ENCODE measurements at places on chromosomes 1 and 21. TPM values are rescaled to one million over a fixed set of nuclear protein-coding genes. Genes with fewer than 3 reads are reported as not detected.
A peak's percentile ranks its signal among the peaks of the same experiment; 100 is the strongest.

DNA sequence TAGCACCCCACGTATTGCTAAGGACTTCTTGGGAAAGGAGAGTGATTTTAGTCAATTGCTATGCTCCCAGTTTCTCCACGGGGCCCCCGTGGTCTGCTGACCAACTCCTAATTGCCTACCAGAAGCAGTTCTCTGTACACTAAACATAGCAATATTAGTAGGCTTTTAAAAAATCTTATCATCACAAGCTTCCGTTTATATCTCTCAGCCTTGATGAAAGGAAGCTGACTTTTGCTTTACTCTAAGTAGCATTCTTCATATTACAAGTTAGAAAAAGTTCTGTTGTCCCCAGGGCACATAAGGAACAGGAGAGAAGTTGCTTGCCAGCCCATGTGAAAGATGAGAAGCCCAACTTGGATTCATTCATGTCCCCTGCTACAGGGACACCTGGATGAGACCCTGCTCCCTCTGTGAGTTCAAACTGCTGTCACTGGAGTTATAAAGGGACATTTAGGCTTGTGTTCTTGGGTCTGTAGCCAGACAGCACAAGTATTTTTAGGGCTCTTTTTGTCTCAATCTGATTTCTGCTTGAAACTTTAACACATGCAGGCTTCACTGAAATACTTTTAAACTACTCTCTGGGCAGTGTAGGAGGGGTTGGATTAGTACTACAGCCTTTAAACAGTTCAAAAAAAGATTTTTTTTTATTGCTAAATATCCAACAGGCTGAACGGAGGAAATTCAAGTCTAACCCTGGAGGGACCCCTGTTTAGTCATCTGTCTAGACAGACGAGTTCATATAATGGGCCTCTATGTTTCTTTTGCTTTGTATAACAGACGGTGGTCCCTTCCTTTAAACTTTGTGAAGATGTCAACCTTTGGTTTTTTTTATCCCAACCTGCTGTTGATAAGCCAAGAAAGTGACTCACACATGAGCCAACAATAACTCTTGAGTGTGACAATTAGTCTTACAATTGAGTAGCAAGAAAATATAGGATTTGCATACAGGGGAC is 29.5 kb downstream of the TGFB2 start:
- no peak overlapping the region for H3K4me3 ChIP-seq
- H3K27ac ChIP-seq, result no peak overlapping the region
- H3K4me1 ChIP-seq, result no peaks in the 10 kb centered on the region
- H3K27me3 ChIP-seq, result no peaks in the 10 kb centered on the region
- H3K36me3 ChIP-seq, result no peaks in the 10 kb centered on the region
- DNase-seq, result no peak

DNA sequence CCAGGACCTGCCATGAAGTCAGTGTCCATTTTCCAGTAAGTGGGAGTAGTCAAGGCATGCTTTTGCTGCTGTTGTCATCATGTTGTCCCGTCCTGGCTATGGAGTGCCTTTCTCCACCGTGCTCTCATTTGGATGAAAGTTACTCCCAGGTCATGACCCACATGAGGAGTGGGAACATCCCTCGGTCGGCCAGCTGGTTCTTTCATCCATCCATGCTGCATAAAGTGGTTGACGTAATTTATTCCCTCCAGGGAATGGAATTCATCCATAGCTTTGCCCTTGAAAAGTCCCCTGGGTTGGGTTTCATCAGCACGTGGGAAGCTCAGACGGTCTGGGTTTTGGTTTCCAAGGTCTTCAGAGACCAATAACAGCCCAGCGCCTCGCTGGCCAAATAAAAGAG is 11.6 kb downstream of the PLA2G2A start:
- no peaks in the 10 kb centered on the region for H3K4me1 ChIP-seq
- no peaks in the 10 kb centered on the region for H3K36me3 ChIP-seq
- H3K27ac ChIP-seq, result no peak overlapping the region
- DNase-seq, result no peak
- no peak overlapping the region for H3K4me3 ChIP-seq

The SLFNL1 gene
- total RNA-seq, result 0.19 TPM

The TSPEAR gene
- not detected for total RNA-seq

- no peaks in the 10 kb centered on the region for H3K36me3 ChIP-seq
- H3K27ac ChIP-seq, result no peak overlapping the region
- no peak for DNase-seq
- H3K4me1 ChIP-seq, result no peaks in the 10 kb centered on the region
Observed at GRCh38 chr1:48948562-48948961, 171.9 kb upstream of the BEND5 start.

- H3K4me1 ChIP-seq, result peaks cover 15% of the 10 kb centered on the region
- H3K36me3 ChIP-seq, result no peaks in the 10 kb centered on the region
- no peak for DNase-seq
Observed at GRCh38 chr1:62954758-62955157, 170.8 kb downstream of the ATG4C start.

The SGIP1 gene
- 6.6 TPM for total RNA-seq

DNA sequence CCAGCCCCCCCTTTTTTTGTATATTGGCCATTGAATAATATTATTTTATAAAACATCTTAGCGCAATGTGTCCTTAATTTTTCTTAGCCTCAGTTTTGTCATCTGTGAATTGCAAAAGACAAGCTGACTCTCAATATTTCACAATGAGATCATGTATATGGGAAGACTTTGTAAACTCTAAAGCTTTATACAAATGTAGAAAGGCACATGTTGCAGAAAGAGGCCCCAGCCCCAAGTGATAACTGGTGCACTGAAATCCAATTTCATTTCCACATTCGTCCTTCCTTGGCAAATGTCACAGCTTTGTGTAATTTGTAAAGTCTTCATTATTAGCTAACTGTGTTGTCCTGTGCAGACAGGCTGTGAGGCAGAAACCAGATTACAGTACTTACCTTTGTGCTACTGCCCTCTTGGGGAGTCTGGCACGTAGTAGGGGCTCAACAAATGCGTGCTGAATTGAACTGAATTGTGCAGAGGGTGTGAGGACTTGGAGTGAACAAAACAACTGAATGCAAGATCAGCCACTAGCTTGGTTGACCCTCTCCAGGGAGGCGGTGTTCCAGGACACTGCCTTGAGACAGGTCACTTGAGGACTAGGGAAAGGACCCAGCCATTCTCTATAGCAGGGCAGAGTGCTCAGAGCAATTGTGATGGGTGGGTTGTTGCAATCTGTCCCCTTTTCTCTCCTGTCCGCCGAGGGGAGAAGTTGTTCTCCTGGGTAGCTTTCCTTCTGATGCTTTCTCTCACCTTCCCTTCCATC is 74.6 kb downstream of the LMO4 start:
- no peaks in the 10 kb centered on the region for H3K27me3 ChIP-seq
- H3K36me3 ChIP-seq, result no peaks in the 10 kb centered on the region
- H3K27ac ChIP-seq, result no peak overlapping the region
- DNase-seq, result no peak
- H3K4me3 ChIP-seq, result no peak overlapping the region
- peaks cover 8% of the 10 kb centered on the region for H3K4me1 ChIP-seq

The HES4 gene
- 35.7 TPM for total RNA-seq

DNA sequence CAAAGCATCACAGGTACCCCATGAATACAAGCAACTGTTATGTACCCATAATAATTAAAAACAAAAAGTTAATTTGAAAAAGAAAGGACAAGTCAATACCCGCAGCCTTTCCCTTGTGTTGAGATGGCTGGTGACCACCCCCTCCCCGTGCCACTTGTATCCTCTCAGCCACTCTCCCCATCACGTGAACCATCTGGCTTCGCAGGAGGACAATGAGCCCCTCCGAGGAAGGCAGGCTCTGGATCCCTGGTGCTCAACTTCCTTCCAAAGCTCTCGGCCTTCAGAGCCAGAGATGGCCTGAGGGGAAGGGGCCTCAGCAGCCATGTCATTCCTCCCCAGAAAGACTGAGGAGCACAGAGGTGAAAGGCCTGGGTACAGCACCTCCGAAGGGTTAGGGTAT is 120.4 kb upstream of the RAB4A start:
- no peak overlapping the region for H3K27ac ChIP-seq
- no peaks in the 10 kb centered on the region for H3K27me3 ChIP-seq
- DNase-seq, result peak; percentile 8
- no peaks in the 10 kb centered on the region for H3K36me3 ChIP-seq

DNA sequence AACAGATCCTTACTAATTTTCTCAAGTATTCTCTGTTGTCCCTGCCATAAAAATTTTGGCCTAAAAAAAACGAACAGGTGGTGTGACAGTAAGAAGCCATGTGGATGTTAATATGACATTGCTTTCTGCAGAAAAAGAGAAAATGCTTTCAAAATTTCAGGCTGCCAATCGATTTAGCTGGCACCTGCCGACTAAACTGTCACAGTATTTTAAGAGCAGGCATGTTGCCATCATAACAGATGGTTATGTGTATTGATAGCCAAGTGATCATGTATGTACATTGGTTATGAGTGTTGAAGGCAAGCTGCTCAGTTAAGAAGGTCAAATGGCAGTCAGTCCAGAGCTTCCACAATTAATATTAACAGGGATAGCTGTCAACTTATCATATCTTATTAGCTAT is 1017.0 kb downstream of the MRPL39 start:
- no peak overlapping the region for H3K27ac ChIP-seq
- no peaks in the 10 kb centered on the region for H3K4me1 ChIP-seq
- no peak for DNase-seq
- H3K27me3 ChIP-seq, result no peaks in the 10 kb centered on the region
- no peak overlapping the region for H3K4me3 ChIP-seq

GRCh38 chr1:31955917-31956736 is 18.0 kb upstream of the PTP4A2 start:
- peak; percentile 50 for DNase-seq
- no peaks in the 10 kb centered on the region for H3K36me3 ChIP-seq
- H3K27ac ChIP-seq, result no peak overlapping the region
- H3K27me3 ChIP-seq, result no peaks in the 10 kb centered on the region
- peaks cover 22% of the 10 kb centered on the region for H3K4me1 ChIP-seq

DNA sequence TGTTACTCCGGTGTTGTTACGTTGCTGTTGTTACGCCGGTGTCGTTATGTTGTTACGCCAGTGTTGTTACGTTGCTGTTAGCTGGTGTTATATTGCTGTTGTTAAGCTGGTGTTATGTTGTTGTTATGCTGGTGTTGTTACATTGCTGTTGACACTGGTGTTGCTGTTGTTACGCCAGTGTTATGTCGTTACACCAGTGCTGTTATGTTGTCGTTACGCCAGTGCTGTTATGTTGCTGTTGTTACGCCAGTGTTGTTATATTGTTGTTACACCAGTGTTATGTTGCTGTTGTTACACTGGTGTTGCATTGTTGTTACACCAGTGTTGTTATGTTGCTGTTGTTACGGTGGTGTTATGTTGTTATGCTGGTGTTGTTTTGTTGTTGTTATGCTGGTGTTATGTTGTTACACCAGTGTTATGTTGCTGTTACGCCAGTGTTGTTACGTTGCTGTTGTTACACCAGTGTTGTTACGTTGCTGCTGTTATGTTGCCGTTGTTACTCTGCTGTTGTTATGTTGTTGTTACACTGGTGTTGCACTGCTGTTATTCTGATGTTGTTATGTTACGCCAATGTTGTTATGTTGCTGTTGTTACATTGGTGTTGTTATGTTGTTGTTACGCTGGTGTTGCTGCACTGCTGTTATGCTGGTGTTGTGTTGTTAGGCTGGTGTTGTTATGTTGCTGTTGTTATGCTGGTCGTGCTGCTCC is 25.6 kb downstream of the H6PD start:
- DNase-seq, result no peak
- H3K27ac ChIP-seq, result no peak overlapping the region
- H3K4me1 ChIP-seq, result peaks cover 9% of the 10 kb centered on the region

DNA sequence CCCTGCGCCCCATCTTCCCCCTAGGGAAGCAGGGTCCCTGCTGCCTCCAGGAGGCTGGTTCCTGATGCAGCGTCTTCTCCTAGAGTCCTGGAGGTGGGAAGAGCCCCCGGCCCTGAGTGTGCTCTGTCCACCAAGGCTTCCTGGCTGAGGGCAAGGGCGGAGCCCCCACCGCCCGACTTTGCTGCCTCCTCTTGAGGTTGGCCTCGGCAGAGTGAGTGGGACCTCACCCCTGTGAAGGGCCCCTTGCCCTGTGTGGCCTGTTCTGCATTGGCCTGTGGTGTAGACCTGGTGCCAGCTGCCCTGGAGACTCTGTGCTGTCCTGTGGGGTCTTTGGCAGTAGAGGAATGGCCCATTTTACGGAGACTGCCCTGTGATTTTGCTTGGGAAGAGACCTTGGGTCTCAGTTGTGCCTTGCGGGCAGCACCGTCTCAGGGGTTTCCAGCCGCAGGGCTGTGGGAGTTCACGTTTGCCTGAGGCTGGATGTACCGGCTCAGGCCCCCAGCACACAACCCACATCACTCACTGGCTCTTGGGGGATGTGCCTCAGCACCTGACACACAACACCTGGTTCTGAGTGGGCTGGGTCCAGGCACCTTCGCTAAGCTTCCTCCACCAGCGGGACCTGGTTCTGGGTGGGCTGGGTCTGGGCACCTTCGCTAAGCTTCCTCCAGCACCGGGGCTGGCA is 73.6 kb downstream of the SKI start:
- no peaks in the 10 kb centered on the region for H3K36me3 ChIP-seq
- peaks cover 3% of the 10 kb centered on the region for H3K4me1 ChIP-seq
- no peak for DNase-seq

GRCh38 chr1:42322577-42322976 is 12.5 kb downstream of the FOXJ3 start:
- H3K4me3 ChIP-seq, result no peak overlapping the region
- no peaks in the 10 kb centered on the region for H3K27me3 ChIP-seq
- DNase-seq, result no peak
- H3K36me3 ChIP-seq, result no peaks in the 10 kb centered on the region

The ZFP69B gene
- total RNA-seq, result 17.1 TPM

DNA sequence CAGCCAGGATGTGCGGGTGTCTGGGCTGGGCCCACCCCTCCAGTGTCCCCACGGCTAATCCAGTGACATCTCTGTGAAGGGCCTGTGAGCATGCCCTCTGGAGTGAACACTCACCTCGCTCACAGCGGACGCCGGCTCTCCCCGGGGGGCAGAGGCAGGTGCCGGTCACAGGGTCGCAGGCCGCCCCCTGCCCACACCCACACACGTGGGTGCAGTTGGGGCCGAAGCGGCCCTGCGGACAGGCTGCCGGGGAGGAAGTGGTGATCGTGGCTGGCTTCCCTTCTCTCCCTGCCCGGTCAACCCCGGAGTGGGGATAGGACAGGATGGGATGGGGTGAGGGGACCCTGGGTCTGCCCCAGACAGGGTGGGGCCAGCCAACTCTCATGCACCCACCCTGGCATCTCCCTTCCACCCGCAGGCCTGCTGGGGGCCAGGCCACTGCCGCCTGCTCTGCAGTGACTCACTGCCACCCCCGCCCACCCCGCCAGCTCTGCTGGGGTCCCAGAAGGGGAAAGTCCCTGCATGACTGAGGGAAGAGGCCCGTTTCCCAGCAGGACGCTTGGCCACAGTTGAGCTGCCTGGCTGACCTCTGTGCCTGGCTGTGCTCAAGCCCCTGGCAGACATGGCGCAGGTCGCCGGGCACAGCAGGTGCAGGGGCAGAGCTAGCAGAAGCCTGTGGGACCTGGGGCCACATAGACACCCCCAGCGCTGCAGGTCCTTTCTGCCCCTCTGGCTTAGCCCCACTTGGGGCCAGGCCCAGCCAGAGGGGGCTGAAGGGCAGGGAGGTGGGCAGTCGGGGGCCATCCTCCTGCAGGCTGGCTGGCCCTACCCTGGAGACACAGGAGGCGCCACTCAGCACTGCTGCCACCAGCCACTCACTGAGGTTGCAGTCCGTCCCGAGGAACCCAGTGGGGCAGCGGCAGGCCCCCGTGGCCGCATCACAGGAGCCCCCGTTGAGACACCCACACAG is 41.6 kb downstream of the ARHGEF16 start:
- H3K27me3 ChIP-seq, result no peaks in the 10 kb centered on the region
- no peaks in the 10 kb centered on the region for H3K4me1 ChIP-seq
- H3K4me3 ChIP-seq, result no peak overlapping the region
- H3K27ac ChIP-seq, result no peak overlapping the region
- no peaks in the 10 kb centered on the region for H3K36me3 ChIP-seq

The ERG gene
- not detected for total RNA-seq

The LEFTY1 gene
- not detected for total RNA-seq

The ELK4 gene
- total RNA-seq, result 36.6 TPM

The LUZP1 gene
- 39.1 TPM for total RNA-seq
